Colonic mucosa (tissue), 4 donors: ENCODE measurements at places on chromosomes 6 and 20. TPM values are rescaled to one million over a fixed set of nuclear protein-coding genes. Genes with fewer than 3 reads are reported as not detected.

Gene RIMS4
- total RNA-seq = 0.74 TPM

Gene APOBEC2
- total RNA-seq = not detected

Gene NRN1
- total RNA-seq = 1.6 TPM

Gene BPIFB1
- not detected for total RNA-seq

Gene CENPW
- total RNA-seq = 21.2 TPM

Gene PSORS1C1
- 5.6 TPM for total RNA-seq

Gene CST7
- 1.1 TPM for total RNA-seq

DNA sequence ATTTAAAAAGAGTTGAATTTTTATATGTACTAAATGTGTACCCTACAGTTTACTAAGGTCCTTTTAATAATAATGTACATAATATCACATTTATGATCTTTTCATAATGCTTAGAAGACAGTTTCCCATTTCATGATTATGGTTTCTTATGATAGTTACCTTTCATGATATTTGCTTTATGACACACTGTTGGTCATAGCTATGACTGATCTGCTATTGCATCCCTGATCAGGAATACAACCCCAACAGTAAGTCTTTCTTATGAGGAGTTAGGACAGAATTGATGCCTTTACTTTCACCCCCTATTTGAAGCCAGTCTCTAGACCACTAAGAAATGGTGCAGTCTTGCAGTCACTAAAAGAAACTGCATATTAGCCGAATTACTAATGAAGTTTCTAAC, 31.0 kb downstream of the LCA5 start:
- no peak for DNase-seq

- DNase-seq = no peak
Measured at GRCh38 chr6:88566746-88567534, 396.5 kb downstream of the RNGTT start.

- DNase-seq = no peak
Measured at GRCh38 chr6:24524805-24525204, 30.0 kb downstream of the ALDH5A1 start.

GRCh38 chr20:48684501-48685041, 143.2 kb downstream of the PREX1 start:
- DNase-seq = peak; percentile 59

DNA sequence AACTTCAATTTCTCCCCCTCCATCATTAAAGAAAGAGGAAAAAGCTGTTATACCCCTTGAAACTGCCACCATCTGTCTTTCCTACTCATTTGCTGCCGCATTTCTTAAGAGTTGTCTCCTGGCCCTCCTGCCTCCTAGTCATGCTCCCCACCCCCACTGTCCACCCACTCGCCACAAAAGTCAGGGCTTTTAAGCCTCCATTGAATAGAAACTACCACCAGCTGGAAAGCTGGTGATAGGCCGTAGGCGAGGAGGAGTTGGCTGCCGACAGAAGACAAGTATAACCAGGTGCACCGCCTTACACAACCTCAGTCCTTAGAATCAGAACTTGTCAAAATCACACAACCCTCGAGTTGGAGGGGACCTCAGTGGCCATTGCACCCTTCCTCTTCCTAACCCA, 67.6 kb downstream of the B3GAT2 start:
- DNase-seq = no peak

- DNase-seq = no peak
Measured at GRCh38 chr20:513429-513828, 30.2 kb downstream of the CSNK2A1 start.

DNA sequence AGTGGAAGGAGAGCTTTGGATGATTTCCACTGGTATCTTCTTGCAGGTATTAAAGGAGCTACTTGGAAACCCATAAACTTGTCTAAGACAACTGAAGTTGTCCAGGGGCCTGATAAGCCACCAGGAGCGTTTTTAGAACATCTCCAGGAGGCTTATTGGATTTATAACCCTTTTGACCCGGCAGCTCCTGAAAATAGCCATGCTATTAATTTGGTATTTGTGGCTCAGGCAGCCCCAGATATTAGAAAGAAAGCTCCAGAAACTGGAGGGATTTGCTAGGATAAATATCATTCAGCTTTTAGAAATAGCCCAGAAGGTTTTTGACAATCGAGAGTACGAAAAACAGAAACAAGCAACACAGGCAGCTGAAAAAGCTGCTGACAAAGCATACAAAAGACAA, 461.0 kb upstream of the HTR1E start:
- DNase-seq = no peak

GRCh38 chr20:11850901-11851300, 66.8 kb upstream of the BTBD3 start:
- no peak for DNase-seq

DNA sequence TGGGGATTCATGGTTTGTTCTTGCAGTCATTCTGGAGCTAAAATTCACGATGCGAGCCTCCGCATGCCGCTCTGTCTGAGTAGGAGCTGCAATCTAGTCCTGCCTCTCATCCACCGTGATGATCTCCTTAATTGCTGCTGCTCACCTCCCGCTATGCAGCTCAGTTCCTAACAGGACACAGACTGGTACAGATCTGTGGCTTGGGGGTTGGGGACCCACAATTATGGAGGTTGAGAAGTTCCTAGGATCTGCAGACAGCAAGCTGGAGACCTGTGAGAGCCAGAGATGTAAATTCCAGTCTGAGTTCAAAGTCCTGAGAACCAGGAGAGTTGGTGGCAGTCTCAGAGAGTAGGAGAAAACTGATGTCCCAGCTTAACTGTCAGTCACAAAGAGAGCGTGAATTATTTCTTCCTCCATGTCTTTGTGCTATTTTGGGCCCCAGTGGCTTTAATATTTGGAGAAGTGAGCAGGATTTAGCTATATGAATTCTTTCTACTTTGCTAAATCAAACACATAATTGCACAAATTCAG, 378.7 kb upstream of the MAN1A1 start:
- no peak for DNase-seq

- DNase-seq = no peak
Measured at GRCh38 chr6:159256128-159256527, 86.9 kb downstream of the FNDC1 start.

GRCh38 chr6:51654647-51655046, 432.8 kb downstream of the PKHD1 start:
- DNase-seq = no peak

GRCh38 chr6:33412140-33413009, 1.6 kb downstream of the PHF1 start:
- DNase-seq = no peak

GRCh38 chr6:98975421-98975820, 27.7 kb upstream of the FBXL4 start:
- DNase-seq = no peak

DNA sequence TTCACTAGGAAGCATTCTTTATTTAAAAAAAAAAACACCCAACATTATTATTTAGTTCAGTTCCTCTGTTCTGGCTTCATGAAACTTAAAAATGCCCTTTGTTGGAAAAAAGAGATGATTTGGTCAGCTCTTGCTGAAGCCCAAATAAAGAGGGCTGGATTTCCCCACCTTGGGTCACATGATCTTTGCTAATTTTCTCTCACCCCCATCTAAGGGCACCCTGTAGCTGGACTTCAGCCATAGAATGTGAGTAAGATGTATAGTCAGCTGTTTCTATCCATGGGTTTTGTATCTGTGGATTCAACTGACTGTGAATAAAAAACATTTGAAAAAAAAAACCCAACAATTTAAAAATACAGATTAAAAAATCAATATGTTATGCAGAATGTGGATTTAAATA, 213.9 kb upstream of the SULF2 start:
- no peak for DNase-seq

DNA sequence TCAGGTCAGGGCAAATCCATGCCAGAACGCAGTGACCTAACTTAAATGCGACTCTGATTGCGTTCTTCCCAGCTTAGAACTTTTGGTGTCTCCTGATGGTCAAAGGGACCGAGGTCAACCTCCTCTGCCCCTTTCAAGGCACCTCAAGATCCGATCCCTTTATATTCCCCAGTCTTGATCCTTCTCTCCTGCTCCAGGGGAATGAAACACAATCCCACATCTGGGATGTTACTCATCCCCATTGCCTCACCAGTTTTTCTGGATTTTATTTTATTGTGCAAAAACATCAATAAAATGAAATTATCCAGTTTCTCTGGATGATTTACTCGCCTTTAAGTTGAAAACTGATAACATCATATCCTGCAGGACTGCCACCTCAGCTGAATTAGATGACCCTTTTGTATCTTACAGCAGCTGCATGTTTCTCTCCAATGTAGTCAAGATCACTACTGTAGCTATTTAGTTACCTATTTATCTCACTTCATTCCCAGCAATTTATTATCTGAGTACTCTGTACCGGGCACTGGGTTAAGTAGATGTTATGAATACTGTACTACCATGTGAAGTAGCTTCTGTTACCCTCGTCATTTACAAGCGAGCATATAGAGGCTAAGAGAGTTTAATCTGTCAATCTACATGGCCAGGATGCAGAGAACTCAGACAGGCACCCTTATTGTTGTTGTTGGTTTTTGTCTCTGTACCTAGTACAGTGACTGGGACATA, 44.0 kb downstream of the IRAK1BP1 start:
- DNase-seq = no peak

DNA sequence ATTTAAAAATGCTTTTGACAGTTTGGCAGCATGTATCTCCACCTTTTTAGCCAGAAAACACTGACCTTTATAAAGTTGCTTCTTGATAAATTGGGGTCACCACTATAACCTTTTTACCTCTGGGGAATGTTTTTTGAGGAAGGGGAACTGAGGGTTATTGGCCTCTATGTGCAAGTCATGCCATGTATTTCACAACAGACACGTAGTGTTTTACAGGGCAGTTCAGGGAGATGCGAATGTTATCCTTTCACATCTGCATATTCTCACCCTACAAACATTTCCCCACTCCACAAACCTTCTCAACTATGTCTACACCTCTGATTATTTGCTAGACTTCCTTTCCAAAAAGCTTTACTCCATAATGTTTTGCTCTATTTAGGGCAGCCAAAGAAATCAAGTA, 17.0 kb upstream of the SLA2 start:
- DNase-seq = no peak

DNA sequence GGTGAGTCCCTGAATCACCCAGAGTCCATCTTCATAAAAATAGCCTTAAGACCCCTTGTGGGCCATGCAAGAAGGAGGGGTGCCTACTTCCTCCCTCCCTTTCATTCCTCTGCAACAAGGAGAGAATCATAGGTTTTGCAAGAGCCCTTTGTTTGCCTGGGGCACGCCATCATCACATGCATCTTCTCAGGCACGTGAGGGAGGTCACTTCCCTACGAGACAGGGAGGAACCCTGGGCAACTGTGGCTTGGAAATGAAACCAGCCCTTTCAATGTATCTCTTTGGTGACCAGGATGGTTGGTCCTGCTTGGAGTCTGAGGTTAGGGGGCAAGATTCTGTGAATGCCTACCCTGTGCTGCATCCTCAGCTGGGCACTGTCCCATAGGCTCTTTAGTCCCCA, 194.8 kb downstream of the MAFB start:
- peak; percentile 21 for DNase-seq

DNA sequence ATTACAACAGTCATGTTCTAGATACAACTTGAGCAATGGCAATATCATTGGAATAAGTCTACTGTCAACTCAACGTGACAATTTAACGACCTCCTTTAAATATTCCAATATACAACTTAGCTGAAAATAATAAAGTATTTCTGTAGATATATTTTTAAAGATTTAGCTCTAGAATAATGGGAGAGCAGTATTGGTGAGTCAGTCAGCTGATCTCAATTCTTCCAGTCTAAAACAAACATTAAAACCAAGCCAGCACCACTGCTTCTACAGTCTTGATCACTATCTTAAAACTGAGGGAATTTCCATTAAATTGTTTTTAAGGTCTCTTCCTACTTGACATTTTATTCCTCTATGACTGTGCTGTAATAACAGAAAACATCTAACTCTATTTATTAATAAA, 38.2 kb downstream of the NOL7 start:
- DNase-seq = no peak

DNA sequence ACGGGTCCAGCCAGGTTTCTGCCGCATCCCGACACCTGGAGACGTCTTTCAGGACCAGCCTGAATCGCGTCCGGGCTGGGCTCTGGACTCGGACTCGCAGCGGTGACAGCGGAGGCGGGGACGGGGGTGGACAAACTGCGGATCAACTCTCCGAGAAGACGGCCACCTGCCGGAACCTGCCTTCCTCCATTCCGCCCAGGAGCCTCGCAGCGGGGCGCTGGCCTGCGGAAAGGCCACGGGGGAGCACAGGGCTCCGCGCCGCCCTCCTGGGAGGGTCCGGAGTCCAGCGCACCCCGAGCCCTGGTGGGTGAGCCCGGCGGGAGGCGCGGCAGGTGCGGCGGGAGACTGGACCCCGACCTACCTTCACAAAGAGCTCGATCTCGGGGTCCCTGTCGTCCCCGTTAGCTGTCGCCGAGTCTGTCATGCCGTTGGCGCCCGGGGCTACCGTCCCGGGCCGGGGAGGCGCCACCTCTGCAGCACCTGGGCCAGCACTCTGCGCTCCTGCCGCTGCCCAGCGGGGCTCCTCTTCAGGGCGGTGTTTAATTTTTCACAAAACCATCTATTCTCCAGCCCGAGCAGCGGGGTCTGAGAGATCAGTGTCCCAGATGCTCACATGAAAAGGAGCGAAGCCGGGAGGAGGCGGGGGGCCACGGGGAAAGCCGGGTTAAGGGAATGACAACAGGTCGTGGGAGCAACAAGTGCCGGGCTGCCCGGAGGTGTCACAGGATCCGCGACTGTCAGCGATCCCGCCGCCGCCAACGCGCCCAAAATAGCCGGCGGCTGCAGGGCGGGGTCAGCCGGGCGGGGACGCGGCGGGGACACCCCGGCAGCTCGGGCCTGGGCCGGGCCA, at the start of gene CLIC5:
CLIC5 (minus strand) TSS at position 742 of the 850 bp plus-strand sequence; CDS start at position 424, 318 bp downstream.
- peak; percentile 70 for DNase-seq

GRCh38 chr6:2986722-2987221, 12.9 kb upstream of the NQO2 start:
- peak; percentile 46 for DNase-seq

DNA sequence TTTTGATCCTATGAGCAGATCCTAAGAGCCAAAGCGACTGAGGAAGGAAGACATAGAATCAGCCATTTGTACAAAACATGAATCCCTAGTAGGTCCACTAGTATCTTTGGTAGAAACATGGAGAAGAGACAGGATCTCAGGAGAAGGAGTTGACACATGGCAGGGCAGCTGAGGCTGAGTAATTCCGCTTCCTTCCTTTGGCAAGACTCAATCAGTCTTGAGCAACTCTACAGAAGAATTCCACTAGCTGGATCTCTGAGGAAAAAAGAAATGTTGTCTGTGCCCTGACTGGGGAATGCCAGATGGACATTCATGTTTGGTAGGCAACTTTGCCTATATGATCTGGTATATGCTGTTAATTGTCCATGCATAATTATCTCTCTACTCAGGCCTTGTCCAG, 35.3 kb downstream of the ESR1 start:
- DNase-seq = no peak

DNA sequence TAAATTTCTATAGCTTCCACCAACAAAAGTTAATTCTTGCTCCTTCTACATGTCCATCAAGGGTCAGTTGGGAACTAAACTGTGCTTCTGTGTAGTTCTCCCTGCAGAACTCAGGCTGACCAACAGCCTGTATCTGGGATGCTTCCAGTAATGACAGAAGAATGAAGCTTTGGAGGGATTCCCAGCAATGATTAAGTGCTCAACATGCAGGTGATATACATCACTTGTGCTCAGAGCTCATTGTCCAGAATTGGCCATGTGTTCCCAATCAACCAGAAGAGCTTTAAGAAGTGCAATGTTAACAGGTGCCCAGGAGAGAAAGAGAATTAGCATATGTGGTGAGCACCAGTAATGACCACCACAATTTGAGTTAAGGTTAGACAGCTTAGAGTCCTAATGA, 37.4 kb upstream of the SNRPB2 start:
- DNase-seq = no peak

GRCh38 chr20:62252342-62252966, 14.1 kb downstream of the OSBPL2 start:
- DNase-seq = no peak
